CD4-positive, alpha-beta T cell treated with Interleukin-6 for 4 hours (primary cell): ENCODE measurements at places on chromosomes 11 and 22.
A peak's percentile ranks its signal among the peaks of the same experiment; 100 is the strongest.

DNA sequence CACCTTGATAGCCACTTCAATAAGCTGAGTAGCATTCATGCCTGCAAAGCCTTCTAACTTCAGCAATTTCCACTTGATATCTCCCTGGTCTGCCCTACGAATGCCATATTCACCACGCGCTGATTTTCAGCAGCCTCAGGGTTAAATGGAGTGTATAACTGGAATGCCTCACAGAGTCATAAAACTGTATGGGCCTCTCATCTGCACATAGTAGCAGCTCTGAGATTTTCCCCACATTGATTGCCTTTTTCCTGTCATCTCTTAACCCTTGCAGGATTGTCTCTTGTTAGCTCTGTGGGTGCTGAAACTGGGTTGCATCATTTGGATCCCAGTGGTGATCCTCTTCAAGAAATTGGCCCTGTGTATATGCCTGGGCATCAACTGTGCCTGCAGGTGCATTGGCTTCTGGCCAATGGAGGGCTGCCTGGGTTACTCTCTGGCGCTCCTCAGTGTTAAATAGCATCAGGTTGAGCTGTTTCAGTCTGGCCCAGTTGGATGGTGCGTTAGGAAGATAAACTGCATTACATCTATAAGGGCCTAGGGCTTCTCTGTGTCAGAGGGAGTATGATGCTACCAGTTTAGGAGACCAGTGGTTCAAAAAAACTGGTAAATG lies 17.4 kb upstream of the GLYATL1 start:
- no peak for DNase-seq

DNA sequence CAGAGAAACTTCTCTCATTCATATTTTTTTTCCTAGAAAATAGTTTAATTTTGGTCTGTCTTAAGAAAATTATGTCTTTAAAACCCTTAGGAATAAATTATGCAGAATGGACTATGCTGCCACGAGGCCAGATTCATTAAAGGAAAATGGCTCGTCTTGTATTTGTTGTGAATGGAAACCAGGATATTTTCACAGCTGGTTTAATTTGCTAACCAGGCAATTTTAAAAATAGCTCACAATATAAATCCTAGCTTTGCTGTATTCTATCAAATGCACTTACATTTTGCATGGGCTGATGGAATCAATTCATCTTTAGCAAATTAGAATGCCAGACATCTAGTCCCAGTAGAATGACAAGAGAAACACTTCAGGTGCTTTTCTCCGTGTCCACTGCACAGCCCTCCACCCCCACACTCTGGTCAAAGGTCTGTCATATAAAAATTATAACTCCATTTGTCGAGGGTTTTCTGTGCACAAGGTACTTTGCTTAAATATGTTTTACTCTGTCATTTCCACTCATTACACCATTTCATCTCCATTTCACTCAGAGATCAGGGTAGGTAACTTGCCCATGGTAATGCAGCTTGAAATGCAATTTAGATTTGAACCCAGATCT lies 20.3 kb upstream of the TNRC6B start:
- DNase-seq: no peak

DNA sequence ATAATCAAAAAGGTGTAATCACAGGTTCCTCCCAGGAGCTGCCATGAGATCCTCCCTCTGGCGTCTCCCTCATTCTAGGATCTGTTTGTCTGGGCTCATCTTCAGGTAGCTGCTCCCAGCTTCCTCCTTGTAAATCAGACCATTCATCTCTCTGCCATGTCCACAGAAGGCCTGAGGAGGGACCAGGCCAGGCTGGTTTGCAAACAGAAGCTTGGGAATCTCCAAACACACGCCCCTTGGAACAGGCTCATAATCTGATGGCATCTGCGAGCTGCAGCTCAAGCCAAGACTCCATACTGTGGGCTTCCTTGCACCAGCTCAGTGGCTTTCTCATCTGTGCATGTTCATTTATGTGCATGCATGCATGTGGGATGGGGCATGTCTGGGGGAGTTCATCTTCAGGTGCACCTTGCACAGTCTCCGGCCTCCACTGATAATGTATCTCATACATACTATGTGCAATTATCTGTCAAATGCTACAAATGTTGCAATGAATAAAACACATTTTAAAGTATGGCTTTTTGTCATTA lies 134.9 kb downstream of the NXPE2 start:
- no peak for DNase-seq

DNA sequence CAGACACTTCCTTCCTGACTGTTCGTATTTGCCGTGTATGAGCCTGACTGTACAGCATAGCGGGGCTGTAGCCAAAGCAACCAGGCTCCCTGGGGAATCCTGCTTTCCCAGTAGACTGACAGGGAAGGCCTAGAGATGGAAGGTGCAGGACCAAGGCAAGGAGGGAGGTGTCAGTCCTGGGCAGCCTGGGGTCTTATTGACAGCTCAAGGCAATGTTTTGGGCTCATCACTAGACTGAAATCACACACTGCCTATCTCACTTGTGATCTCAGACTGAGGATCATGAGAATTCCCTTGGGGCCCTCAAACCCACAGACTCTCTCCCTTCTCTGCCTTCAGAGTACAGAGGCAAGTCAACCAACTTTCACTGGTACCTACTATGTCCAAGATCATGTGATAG lies 346.8 kb upstream of the NARS2 start:
- DNase-seq: no peak

- no peak for DNase-seq
Observed at GRCh38 chr22:32340411-32340810, 17.3 kb upstream of the RFPL3 start.

GRCh38 chr22:45518580-45518991 lies 15.9 kb downstream of the FBLN1 start:
- no peak for DNase-seq

- DNase-seq: no peak
Observed at GRCh38 chr11:75435571-75435925, 2.5 kb upstream of the KLHL35 start.

GRCh38 chr11:57417056-57417455 lies 9.9 kb downstream of the SLC43A3 start:
- DNase-seq: no peak

DNA sequence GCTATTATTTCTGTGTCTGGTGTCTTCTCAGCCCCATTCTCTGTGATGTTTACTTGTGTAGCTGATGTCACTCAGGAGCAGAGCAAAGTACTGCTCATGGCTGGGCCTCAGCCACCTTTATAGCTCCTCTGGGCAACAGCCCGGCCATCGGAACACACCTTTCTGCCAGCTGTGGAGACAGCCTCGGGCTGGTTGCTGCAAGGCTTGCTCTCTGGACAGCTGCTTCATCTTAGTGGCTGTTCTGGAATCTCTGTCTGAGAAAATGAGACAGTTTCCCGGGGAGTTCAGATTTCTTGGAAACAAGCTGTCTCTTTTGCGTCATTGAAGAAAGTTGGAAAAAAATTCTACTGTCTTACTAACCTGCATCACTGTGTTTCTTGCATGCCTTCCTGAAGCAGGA lies 20.0 kb downstream of the THY1 start:
- DNase-seq: no peak

GRCh38 chr11:73375830-73376159 lies 404 bp upstream of the RELT start:
- DNase-seq: peak; percentile 14

- DNase-seq: peak; percentile 48
Observed at GRCh38 chr22:39254789-39255298, 10.1 kb upstream of the PDGFB start.

- no peak for DNase-seq
Observed at GRCh38 chr11:122619757-122620156, 35.8 kb upstream of the UBASH3B start.

DNA sequence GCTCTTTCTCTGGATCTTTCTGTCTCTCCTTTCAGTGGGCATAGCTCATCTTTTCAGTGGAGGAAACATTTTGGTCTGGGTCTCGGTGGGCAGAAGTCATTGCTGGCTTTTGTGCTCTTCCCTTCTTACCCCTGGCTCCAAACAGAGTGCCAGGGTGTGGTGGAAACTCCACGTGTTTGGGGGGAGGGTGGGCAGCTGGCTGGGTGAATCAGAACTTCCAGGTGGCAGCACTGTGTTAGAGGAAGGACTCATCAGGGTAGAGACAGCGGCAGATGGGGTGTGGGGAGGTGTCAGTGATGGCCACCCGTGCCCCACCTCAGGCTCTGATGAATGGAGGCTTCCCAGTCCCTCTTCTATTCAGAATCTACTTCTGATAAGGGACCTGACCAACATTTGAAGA lies 114.0 kb downstream of the GRIK4 start:
- no peak for DNase-seq

DNA sequence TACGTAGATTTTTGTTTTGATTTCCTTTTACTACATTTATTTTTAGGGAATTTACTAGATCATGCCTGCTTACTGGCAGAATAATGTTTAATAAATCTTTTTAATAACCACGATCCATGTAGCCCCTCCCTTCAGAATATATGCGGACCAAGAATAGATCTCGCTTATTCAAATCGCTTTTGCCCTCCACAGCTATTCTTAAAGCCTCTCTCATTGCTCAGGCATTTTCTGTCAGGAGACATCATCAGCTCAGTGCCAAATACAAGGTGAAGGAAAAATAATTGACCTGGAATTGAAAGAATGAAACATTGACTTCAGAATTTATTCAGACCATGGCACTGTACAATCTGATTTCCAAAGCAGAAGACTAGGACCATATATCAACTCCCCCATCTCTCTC lies 10.0 kb upstream of the JAML start:
- DNase-seq: no peak

GRCh38 chr22:41925783-41926460 lies 684 bp downstream of the TNFRSF13C start:
- peak; percentile 84 for DNase-seq

- DNase-seq: peak; percentile 26
Observed at GRCh38 chr11:119107538-119108145, 498 bp downstream of the C2CD2L start.

- DNase-seq: no peak
Observed at GRCh38 chr11:125272821-125273220, 108.3 kb downstream of the PKNOX2 start.

DNA sequence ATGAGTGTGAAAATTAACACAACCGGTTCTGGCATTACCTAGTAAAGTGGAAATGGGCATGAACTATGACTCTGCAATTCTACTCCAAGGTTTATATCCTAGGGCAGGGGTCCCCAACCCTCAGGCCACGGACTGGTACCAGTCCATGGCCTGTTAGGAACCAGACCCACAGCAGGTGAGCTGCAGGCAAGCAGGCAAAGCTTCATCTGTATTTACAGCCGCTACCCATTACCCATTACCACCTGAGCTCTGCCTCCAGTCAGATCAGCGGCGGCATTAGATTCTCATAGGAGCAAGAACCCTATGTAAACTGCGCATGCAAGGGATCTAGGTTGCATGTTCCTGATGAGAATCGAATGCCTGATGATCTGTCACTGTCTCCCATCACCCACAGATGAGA lies 49.8 kb downstream of the MORC2 start:
- DNase-seq: no peak

DNA sequence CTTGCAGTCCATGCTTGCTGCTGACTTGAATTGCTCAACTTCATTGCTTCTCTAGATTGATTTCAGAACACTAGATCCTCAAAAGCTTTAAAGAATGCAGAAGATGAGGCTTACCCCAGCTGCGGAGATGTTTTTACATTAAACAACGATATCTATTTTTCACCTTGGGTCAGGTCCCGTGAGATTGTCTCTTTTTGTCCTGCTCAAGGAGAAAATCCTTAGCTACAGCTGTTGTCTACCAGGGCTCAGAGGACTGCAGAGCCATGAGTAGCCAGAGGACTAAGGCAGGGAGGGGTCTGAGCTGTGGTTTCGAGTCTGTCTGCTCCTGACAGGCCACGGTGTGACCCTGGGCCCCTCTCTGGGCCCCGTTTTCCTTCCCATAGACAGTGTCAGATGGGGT lies 51.4 kb downstream of the PKNOX2 start:
- no peak for DNase-seq

DNA sequence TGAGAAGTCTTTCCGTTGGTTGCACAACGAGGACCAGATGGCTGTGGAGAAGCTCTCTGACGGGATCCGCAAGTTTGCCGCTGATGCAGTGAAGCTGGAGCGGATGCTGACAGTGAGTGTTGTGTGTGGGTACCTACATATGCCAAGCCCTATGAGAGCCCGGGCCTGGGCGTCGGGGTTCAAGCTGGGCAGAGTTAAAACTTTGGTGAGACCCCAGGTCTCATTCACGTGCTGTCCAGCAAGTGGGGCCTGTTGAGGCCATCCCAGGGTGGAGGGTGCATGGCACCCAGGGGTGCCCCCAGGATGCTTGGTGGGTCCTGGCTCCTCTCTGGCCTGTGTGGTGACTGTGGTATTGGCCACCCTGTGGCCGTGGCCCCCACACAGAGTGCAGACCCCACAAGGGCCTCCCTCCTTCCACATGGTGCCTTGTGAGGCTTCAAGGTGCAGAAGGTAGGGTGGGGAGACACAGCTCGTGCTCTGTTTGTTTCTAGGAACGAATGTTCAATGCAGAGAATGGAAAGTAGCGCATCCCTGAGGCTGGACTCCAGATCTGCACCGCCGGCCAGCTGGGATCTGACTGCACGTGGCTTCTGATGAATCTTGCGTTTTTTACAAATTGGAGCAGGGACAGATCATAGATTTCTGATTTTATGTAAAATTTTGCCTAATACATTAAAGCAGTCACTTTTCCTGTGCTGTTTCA lies 12.8 kb downstream of the GATD1 start:
- no peak for DNase-seq

DNA sequence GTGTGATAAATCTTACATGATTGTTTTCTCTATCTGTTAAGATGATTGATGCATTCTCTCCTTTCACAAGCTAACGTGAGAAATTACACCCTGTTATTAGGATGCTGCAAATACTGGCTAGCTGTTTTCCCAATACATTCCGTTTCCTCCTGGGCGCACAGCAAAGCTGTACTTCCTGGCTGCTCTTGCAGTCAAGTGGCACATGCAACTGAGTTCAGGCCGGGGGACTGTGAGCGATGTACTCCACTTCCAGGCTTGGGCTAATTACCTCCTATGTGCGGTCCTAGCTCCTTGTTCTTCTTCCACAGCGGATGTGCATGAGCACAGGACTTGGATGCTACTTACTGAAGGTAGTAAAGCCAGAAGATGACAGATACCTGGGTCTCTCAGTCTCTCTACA lies 234.9 kb upstream of the SESN3 start:
- no peak for DNase-seq

- no peak for DNase-seq
Observed at GRCh38 chr11:104581246-104581980, 316.8 kb downstream of the CASP12 start.

- peak; percentile 51 for DNase-seq
Observed at GRCh38 chr11:112453601-112454577, 193.2 kb upstream of the PLET1 start.

GRCh38 chr11:77425346-77425745 lies 48.5 kb downstream of the PAK1 start:
- no peak for DNase-seq

- DNase-seq: no peak
Observed at GRCh38 chr11:804599-804964, 449 bp downstream of the PIDD1 start.

DNA sequence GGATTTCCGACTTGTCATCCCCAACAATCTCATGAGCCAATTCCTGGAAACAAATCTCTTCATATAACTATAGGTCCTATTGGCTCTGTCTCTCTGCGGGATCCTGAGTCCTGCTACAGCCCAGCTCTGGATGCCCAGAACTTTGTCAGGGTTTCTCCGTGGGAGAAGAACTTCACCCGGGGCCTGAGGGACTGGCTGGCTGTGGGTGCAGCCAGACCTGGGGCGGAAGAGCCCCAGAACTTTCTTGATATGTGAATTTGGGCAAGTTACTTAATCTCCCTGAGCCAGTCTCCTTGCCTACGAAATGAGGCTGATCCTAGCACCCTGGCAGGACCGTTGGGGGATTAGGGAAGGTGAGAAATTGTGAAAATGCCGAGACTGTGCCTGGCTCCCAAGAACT lies 6.6 kb upstream of the TRIM29 start:
- DNase-seq: no peak
